Forelimb muscle (tissue), 1 donor: ENCODE measurements at places on chromosomes 7 and 10.

GRCh38 chr7:153509768-153510167 is 542.4 kb upstream of the DPP6 start:
- DNase-seq, result no peak

DNA sequence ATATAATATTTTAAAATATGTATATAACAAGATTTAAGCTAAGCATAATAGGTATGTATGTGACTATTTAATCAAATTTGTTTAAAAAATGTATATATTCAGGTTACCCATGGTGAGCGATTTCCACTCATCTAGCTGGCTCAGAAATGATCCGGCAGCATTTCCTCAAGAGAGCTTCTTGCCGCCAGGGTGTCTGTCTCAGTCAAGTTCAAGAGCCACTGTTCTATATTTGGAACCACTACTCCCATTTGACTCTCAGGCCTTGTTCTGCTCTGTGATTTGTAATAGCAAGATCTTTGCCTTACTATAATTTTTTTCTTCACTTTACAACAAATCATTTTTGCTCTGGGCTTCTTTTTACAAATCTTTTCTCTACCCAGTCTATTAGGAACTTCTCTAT is 48.7 kb upstream of the CNTNAP2 start:
- no peak for DNase-seq

DNA sequence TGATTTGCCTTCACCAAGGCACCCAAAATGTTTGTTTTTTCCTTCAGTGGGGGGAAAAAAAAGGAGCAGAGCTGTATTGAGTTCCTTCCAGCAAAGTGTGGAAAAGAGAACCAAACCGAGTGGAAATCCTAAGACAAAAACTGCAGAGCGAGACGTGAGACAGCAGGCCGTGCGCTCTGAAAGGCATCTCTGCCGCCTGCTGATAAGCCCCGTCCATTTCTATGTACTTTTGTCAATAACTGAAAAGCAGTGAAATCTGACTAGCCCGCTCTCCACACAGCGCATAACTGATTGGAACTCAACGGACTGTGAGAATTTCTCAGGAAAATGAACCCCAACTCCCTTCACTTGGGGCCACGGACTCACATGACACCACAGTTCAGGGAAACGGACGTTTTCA is 83.2 kb downstream of the COBL start:
- DNase-seq, result no peak

GRCh38 chr7:85897967-85898366 is 711.1 kb upstream of the SEMA3D start:
- no peak for DNase-seq

DNA sequence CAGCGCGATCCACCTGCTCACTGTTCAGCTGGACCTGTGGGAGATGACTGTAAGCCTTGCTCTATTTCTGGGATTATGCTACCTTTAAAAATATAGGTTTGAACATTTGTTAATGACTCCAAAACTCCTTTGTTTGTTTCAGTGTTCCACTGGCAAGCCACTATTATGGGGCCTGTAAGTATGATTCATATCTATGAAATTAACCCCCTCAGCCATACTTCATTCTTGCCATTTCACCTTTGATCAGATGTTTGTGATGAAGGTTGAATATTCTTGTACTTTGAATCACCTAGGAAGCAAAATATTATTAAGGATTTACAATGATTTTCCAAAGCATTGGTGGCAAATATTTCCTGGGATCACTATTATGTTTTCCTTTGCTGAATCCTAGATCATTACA is 23.9 kb upstream of the TFAM start:
- no peak for DNase-seq

DNA sequence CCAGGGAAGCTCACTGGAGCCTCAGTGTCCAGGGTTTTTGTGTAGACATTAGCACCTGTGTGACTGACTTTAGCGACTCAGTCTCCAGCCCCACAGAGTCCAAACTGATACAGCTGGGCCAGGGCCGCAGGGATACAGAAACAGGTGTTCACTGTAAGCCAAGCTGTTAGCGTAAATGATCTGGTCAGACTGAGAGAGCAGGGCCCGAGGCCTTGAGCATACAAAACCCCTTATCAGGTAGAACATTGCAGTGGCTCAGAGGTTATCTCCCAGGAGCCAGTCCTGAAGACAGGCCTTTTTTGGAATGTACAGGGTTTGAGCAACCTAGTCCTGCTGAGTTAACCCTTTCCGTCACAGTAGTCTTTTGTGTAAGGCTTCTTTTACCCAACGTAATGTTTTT is 25.0 kb downstream of the LHPP start:
- no peak for DNase-seq

DNA sequence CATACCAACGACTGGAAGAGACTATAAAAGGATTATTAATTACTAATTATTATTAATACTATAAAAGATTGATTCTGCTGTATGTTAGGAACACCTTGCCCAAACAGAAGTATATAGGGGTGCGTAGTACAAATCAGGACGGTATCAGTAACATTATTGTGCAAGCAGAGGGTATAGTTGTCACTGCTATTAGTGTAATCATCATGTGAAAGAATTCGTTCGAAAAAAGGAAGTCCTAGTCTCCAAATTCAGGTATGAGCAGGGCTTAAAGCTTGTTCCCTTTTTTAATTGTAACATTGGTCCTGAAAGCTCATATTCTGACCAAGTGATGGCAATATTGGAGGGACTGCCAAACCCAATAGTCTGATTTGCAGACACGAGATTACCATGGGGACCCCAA is 81.8 kb downstream of the THSD7A start:
- no peak for DNase-seq

- no peak for DNase-seq
Observed at GRCh38 chr10:31179091-31179680, 139.8 kb upstream of the ZEB1 start.

DNA sequence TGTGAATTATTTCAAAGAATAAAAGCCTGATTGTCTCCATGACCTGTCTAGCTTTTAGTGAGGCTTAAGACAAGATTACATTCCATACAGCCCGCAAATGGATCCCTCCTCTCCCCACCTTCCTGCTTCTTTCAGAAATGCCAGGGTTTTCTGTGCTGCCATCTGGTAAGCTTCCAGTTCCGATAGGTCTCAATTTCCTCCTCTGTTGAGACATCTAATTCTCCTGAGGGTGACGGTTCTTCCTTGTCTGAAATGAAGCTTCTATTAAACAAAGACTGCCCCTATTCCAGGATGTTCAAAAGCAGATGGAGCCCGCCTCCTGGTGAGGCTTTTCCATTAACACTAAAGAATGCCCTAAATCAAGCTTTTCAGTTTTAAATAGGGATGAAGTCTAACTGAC is 295.6 kb downstream of the PTPRN2 start:
- DNase-seq, result no peak

DNA sequence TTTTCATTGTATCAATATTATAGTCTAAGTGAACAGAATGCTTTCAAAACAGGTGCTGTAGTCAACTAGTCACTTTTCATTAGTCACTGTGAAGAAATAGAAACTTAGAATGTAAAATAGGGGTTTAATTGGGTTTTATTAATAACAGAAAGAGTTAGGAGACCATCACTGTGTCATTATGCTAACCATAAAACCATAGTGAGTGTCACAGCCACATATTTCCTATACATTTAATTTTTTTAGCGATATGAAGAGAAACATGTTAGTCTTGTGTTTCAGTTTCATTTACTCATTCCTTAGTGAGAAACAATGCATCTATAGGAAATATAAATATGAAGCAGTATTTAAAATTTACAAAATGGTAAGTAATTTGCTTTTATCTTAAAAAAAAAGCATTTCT is 22.2 kb downstream of the SPAG6 start:
- no peak for DNase-seq

- no peak for DNase-seq
Observed at GRCh38 chr7:103432712-103433111, 13.3 kb downstream of the SLC26A5 start.

DNA sequence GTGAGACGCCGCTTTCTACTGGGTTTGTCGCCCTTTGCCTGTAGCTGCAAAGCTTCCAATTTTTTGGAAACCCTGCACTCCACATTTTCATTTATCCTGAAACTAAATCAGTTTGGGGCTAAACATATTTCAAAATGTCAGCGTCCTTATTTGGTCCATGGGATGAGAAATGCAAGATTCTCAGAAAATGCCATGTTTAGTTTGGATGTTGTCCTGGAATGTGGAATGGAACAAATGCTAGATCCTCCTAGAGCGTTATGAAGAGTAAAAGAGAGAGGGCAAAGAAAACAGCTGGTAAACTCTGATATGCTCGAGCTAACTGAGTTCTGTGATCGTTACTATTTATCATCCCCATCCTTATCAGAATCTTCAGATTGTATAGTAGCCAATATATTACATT is 236.9 kb downstream of the KLF6 start:
- DNase-seq, result no peak

- no peak for DNase-seq
Observed at GRCh38 chr10:86944471-86944870, 12.9 kb downstream of the MMRN2 start.

- no peak for DNase-seq
Observed at GRCh38 chr10:124697837-124698544, 46.2 kb downstream of the FAM53B start.

DNA sequence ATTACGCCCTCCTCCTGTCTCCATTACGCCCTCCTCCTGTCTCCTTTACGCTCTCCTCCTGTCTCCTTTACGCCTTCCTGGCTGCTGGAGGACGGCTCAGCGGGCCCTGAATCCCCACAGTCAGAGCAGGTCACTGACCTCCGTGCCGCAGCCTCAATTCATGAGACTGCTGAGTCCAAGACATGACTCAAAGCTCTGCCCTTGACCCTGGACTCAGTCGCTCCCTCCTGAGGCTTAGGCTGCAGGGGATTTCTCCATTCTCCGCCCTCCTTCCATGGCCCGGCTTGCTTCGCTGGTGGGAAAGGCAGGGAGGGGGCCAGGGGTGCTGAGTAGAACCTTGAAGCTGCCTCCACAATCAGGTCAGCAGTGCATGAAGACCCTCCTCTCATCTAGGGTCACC is 21.0 kb upstream of the FOXL3 start:
- DNase-seq, result no peak

DNA sequence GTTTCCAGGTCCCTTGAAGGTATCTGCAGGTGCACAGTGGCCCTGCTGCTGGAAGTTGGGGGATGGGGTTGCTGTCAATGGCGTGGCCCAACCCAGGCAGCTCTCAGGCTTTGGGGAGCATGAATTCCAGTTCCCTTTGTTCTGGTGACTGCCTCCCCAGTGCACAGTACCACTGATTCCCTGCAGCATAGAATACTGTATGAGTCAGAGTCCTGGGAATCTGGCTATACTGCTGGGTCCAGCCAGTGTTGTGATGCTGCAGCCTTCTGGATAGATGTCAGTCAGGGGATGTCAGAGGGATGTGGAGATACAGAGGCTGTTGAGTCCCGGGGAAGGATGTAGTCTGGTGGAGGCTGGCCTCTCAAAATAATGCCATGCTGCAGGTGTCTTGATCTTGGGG is 99.3 kb downstream of the LANCL2 start:
- no peak for DNase-seq

DNA sequence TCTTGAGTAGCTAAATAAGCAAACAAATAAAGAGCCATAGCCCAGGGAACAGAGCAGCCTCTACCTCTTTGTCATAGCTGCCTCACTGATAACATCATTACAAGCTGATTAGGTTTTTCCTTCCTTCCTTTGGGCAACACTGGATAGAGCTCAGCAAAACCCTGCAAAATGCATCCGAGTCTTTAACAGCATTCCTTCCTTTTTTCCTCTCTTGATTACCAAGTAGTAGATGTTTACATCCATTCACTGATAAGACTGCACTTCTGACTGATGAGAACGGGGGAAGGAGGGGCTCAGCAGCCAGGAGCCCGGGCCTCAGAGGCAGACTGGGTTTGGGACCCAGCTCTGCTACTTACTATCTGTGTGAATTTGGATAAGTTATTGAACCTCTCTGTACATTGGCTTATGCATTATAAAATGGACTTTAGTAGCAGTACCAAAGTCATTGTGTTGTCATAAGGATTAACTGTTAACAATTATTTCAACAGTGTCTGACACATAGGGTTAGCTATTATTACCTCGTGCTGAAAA is 214.2 kb downstream of the ANK3 start:
- DNase-seq, result no peak

GRCh38 chr7:81138870-81139269 is 220.0 kb upstream of the SEMA3C start:
- no peak for DNase-seq

DNA sequence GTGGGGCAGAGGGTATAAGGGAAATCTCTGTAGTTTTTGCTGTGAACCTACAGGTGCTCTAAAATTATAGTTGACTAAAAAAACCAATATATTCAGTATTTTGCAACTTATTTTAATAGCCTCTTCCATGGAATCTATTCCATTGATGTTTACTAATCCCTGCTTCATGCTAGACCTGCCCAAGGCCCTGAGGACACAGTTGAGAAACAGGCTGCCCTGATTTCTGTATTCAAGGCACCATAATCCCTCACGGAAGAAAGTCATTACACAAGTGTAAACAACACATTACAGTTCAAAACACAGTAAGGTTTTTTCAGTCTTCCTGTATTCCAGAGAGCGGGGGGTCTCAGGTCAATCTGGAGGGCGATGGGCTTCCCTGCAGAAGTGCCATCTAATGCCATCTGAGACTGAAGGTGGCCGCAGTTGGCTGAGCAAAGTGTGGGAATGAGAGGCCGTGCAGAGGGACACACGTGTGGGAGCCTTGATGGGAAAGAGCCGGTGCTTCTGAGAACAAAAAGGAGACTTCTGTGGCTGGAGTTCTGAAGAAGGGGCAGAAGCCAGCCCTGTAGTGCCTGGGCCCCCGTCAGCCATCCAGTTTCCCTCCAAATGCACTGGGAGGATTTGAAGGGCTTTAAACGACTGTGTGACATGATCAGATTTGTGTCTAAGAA is 146.9 kb downstream of the PTPN20 start:
- no peak for DNase-seq

DNA sequence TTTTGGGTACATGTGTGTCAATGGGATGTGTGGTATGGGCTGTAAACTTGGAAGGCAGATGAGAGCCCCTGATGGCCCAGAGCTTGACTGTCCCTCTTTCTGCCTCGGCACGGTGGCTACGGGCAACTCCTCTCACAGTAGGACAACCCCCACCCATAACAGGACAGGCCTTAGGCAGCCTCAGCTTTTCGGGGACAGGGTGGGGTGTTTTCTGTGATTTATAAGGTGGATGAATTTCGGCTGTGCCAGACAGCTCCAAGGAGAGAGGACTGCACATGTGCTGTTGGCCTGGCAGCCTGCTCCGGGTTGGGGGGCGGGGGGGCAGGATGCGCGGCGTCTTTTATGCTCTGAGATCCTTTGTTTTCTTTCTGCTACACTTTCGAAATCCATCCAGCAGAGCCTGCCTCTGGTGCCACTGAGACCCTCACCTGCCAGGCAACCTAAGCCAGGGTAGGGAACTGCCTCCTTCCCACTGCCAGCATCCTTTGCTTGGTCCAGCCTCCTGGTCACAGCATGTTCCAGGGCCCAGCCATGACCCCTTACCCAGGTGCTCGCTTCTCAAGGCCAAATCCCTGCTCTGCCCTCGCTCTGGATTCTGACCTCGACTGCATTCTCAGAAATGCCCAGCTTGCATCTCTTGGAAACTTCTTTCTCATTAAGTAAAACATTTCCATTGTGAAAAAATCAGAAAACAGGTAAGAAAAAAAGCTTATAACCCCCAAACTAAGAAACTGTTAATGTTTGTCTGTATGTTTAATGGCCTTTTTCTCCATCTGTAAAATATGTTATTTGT is 15.4 kb upstream of the BTBD16 start:
- no peak for DNase-seq
